ENCODE measurements at places on chromosomes 5 and 9.
A peak's percentile ranks its signal among the peaks of the same experiment; 100 is the strongest.

GRCh38 chr5:152505442-152506042 is 100.5 kb upstream of the NMUR2 start:
- no peak for DNase-seq

GRCh38 chr9:34079181-34079580 is 30.5 kb upstream of the UBAP2 start:
- DNase-seq = no peak

DNA sequence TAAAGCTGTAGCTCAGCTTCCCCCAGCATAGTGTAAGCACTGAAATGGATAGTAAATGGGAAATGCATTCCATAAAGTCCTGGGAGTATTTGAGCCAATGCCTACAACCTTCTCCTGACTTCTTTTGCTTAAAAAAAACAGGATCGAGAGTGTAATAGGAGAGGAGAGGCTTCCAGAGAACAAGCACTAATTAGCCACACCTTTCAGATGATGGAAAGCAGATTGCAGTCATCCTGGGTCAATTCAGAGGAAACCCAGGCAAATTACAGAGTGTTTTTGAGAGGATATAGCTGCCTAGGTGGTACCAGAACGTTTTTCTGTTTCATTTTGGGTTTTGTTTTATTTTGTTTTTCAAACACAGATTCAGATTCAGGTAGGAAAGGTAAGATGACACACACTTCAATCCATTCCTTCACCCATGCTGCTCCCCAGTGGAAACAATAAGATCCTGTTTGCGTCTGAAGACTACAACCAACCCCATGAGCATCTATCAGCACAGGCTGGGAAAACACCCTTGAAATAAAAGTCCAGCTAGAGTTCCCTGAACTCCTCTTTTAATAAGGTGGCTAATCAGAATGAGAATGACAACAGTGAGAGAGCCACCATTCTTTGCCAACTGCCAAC is 95.6 kb downstream of the RFK start:
- DNase-seq = no peak

GRCh38 chr5:148844433-148845280 is 18.2 kb downstream of the ADRB2 start:
- no peak for DNase-seq

DNA sequence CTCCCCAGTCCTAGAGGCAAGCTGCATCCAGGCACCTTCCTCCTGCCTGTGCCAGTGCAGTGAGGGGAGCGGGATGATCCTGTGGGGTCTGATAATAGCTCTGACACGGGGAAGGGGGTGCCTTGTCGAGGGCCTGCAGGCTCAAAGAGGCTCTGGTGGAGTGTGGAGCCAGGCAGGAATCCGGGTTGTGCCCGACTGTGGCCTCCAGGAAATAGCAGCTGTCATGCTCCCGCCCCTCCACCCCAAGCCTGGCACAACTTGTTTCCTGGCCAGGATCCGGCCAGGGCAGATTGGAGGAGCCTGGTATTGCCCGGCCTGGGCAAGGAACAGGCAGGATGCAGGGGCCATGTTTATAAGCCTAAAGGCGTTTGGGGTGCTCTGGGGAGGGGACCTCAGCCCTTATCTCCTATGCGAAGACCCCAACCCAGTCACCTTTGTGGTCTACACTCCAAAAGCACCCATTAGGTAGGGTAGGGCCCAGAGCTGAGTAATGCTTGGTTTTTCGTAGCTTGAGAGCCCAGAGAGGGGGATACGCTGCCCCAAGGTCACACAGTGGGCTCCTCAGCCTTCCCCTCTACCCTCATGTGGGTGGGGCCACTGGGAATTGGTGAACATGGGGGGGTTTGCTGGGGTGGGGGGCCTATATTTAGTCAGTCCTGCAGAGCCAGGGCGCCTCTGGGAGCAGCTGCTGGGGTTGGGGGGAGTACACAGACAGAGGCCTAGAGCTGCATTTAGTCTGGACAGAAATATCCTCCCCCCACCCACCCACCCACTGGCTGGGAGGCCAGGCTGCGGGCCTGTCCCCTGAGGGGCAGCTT is 12.2 kb downstream of the CXXC5 start:
- no peak for DNase-seq

GRCh38 chr9:112446080-112446479 is 40.5 kb upstream of the KIAA1958 start:
- no peak for DNase-seq

DNA sequence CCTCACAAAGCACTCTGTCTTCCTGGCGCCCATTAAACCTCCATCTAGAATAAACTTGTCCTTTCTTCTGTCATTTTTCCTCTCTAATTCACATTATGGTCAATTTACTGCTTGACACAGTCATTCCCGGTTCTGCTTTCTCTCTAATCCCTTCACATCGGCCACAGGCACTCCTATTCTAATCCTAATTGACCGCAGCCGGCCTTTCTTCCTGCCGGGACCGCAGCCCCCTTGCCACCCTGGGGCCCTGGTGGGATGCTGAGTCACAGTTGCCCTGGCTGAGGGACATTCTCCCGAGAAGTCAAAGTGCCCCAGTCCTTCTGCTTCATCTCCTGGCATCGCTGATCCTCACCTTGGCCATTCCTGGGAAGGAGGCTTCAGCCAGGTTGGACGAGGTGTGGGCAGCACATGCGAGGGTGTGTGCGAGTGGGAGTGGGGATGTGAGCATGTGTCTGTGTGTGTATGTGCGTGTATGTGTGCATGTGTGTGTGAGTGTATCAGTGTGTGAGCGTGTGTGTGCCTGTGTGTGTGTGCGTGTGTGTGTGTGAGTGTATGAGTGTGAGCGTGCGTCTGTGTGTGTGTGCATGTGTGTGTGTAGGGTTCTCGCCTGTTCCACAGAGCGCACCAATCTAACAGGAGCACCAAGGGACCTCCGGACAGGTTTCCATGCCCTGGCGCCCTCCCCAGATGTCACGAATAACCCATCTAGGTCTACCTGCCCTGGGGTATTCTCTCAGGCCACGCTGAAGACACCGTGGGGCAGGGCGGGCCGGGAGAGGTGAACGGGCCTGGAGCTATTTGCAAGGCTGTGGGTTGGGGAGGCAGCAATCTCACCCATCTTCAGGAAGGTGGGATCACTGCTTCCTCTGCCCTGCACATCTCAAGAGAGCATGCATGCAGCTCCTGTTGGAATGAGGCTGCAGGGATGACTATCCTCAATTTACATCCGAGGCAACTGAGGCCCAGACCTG is 191.2 kb downstream of the PAX5 start:
- no peak for DNase-seq

GRCh38 chr9:121956808-121957207 is 136.3 kb downstream of the TTLL11 start:
- DNase-seq = no peak

DNA sequence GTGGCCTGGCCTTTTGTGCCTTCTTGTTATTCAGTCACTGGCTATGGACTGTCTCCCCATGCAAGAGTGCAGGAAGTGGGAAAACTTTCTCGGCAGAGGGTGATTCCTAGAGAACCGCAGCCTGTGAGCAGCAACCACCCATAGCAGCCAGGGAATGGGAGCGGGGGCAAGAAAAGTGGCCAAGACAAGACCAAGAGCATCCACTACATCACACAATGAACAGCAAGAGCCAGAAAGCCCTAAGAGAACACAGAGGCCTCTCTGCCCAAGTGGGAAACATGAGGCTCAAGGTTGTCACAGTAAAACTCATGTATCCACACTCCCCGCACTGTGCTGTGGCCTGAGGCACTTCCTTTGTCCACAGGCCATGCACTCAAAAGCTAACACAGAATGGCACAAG is 129.1 kb upstream of the FSTL4 start:
- peak; percentile 49 for DNase-seq

DNA sequence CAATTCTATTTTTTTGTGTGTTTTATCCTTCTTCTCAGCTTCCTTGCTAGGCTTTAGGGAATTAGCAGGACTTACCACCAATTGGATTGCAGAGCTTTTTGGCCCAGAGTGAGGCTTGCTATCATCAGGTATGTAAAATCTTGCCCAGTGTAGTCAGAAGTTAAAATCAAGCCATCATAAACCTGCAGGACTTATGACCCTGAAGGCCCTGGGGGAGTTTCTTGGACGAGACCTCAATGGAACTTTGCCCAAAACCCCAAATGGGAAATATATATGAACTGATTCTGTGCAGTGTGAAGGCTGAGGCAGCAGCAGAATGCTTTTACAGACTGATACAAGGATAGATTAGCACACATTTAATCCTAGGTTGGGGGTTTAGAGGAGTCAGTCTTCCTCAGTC is 287.0 kb downstream of the SH3GL2 start:
- DNase-seq = no peak

GRCh38 chr9:14281136-14281795 is 32.7 kb downstream of the NFIB start:
- DNase-seq = no peak

GRCh38 chr9:135247227-135247930 is 159.9 kb downstream of the OLFM1 start:
- no peak for DNase-seq

GRCh38 chr9:96874201-96874785 is 20.0 kb upstream of the ZNF782 start:
- DNase-seq = no peak

DNA sequence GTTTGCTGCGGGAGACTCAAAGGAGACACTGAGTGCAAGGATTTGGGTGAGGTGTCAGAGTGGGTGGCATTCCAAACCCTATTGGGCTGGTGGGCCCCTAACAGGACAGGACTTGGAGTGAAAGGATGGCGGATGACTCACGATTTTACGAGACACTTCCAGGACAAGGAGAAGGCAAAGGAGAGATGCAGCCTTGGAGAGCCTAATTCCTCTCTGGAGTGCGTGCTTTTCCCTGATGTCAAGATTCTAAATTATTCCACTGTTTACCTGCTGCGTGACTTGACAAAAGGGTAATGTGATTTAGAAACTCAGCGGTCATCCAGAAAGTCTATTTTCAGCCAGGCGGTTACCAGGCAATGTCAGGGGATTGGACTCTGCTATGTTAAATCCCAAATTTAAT is 41.6 kb upstream of the CD180 start:
- DNase-seq = no peak

GRCh38 chr5:177606071-177607051 is 6.4 kb downstream of the B4GALT7 start:
- DNase-seq = no peak

GRCh38 chr5:139662617-139663016 is 14.5 kb downstream of the CXXC5 start:
- no peak for DNase-seq

- no peak for DNase-seq
Observed at GRCh38 chr9:87267251-87268070, 230.2 kb upstream of the DAPK1 start.

GRCh38 chr5:50547303-50547702 is 106.2 kb upstream of the EMB start:
- no peak for DNase-seq

DNA sequence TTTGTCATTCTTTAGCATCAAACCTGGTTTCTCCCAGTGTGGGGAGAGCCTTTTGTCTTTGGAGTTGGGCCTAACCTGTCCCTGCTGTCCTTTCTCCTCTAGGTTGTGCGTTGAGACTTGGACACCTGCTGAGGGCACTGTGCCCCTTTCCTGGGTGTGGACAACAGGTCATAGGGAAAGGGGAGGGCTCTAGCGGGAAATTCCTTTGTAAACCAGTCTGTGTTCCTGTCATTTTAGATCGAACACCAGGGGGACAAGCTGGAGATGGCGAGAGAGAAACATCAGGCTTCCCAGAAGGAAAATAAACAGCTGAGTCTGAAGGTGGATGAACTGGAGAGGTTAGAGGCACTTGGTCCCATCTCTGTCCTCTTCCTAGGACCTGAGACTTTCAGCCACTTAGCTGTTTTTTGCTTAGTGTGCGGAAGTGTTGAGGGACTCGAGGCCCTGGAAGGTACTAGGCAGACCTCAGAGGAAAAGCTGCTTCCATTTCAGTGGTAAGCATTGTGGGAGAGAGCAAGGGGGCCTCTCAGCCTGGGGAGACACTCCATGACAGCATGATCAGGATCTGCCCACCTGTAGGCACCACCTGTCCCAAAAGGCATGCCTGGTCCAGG is 8.6 kb upstream of the GLE1 start:
- no peak for DNase-seq

GRCh38 chr9:112170968-112171367 is 4.1 kb downstream of the SUSD1 start:
- no peak for DNase-seq

- no peak for DNase-seq
Observed at GRCh38 chr5:127741412-127741811, 38.2 kb downstream of the CCDC192 start.

DNA sequence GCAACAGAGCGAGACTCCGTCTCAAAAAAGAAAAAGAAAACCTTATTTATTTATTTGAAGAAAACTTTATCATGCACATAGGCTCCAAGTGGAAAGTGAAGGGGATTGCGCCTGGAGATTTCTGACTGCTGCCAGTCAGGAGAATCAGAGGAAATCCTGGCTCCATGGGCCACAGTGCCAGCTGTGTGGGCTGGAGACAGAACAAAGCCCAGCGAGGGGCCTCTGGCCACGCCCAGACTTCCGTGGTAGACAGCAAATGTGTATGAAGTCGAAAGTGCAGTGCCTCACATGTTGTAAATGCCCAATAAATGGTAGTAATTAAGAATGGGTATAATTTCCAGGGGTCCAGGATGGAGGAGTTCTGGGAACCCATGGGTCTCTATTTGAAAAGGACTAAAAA is 75.8 kb upstream of the WWC1 start:
- no peak for DNase-seq

DNA sequence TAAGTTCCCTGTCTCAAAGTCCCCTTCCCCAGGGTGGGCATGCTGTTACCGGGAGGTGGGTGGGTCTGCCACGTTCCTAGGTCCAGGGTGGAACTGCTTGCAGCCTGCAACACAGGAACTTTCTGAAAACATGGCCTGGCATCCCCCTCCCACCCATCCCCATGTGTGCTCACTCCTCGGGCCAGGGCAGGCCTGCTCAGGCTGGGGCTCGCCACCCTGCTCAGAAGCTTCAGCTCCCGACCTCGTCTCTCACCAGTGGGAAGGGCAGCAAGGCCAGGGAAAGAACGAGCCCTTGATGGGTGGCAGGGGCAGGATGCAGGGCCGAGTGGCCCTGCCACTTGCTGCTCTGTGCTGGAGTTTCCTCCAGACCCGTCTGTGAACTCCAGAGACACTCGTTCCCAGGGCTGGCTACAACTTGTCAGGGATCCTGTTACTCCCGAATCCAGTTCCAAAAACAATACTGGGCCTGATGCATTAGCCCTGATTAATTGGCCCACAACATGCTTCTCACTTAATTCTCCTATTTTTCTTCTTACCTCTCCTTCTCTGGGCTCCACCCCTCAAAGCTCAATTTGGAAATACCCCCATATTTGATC is 197.3 kb downstream of the SLIT3 start:
- DNase-seq = no peak

- no peak for DNase-seq
Observed at GRCh38 chr5:58972301-58972700, 389.4 kb downstream of the RAB3C start.
